Effector CD4-positive, alpha-beta T cell (primary cell): ENCODE measurements at places on chromosomes 16 and 17.
A peak's percentile ranks its signal among the peaks of the same experiment; 100 is the strongest.

- peak; percentile 32 for DNase-seq
Observed at GRCh38 chr16:69930117-69930776, 20.9 kb upstream of the CLEC18A start.

- DNase-seq: no peak
Observed at GRCh38 chr17:2369551-2370210, 31.2 kb downstream of the MNT start.

DNA sequence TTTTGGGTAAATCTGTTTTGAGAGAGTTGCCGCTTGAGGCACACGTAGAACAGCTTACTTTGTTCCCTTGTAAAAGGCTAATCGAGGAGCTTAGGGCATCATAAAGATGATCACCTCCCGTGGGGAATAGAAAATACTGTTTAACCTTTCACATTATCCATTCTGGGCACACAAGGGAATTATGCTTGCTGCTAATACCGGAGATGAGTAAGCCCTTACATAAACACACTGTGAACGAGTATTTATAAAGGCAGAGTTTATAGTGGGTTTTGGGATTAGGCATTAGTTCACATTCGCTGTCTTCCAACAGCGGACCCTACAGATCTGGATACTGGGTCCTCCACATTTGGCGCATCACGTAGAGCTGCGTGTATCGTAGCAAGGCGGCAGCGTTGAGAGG, 51.2 kb upstream of the CNTNAP4 start:
- no peak for DNase-seq

DNA sequence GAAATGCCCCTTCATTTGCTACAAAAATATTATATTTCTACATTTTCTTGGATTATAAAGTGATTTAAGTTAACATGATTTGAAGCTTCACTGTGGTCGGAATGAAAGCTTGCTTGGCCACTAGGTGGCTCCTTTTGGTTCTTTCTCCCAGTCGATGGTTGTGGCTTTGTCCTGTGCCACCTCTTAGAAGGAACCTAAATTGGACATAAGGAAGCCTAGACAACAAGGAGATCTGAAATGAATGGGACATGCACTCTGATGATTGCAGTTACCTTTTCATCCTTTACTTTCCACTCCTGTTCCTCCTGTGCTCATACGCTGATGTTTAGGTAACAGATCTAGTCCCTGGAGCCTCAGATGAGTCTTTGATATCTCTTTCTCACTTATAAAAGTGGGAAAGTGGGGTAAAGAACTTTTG, 39.2 kb downstream of the FTO start:
- DNase-seq: no peak

DNA sequence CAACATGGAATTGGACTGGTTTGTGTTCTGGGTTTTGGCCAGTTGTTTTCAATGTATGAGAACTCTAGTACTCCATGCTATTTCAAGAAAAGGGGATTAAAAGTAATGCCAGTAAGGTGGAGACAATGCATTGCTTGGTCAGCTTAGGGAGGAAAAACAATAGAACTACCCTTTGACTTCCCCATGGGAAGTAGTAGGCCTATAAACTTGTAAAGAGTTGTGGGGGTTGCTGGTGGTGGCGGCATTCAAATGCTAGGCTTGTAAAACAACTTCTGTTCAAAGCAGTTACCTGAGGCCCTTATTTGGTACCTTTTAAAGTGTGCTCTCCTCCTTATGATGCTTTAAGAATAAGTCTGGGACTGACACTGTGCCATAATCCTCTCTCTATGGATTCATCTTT, 9.4 kb downstream of the MAP3K3 start:
- DNase-seq: no peak

DNA sequence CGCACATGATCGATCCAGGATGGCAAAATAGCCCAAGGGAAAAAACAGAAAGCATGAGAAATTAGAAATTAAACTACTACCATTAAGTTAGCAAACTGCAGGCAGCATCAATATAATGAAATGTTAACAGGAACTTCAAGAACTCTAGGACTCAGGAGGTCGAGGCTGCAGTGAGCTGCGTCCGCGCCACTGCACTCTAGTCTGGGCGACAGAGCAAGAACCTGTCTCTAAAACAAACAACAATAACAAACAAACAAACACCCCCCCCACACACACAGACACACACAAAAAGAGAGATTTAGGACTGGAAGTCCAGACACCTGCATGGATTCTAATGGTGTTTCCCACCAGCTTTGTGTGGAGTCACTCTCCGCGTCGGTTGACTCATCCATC, 525 bp upstream of the SEPHS2 start:
- no peak for DNase-seq

DNA sequence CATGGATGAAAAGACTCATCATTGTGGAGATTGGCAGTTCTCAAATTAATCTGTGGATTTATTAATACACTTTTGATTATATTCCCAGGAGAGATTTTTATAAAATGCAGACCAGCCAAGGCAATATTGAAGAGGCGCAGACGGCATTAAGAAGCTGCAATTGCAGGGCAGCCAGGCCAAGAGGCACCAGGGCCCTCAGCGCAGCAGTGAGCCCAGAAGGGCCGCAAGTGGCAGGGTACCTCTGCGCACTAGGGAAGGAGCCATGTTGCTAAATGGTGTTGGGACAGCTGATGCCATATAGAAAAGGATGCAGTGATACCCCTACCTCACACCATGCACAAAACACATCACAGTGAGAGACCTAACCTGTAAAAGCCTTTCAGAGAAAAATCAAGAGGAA, 36.6 kb upstream of the CHMP6 start:
- no peak for DNase-seq

- DNase-seq: no peak
Observed at GRCh38 chr17:63546308-63547082, 3.8 kb upstream of the DCAF7 start.

DNA sequence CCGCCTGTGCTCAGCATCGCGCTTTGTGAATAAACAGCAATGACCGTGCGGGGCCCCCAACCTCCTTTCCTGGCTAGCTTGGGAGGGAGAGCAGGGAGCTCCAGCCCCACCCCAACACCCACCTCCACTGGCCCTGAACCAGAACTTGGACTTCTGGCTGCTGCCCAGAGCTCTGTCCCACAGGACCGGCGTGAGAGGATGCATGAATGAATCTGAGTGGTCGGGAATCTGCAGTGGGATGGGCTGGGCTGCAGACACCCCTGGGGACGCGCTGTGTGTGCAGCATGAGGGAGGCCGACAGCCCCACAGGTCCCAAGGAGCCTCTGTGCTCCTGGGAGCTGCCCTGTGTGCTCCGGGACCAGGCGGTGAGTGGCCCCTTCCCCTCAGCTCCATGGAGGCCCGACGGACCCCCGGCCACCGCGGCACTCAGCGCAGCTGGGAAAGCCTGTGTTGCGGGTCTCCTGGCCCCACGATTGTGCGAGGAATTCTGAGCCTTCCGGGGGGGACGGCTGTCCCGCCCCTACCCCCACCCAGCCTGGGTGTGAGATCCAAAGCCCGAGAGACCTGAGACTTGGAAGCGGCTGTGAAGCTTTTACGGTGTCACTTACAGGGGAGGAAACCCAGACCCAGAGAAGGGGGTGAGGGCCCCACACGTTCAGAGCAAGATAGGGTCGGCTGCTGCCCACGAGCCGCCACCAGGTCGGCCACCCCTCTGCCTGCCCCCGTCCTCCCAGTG, 5.4 kb downstream of the PIEZO1 start:
- DNase-seq: no peak

- no peak for DNase-seq
Observed at GRCh38 chr17:8141741-8142140, 10.5 kb downstream of the PER1 start.
